Urinary bladder (tissue), 4 donors: ENCODE measurements at places on chromosomes 4 and X. TPM values are rescaled to one million over a fixed set of nuclear protein-coding genes. Genes with fewer than 3 reads are reported as not detected.

Gene SORBS2
- total RNA-seq: 83.4 TPM

Gene CYTL1
- 24.2 TPM for total RNA-seq

Gene GDPD2
- 0.21 TPM for total RNA-seq

Gene ABCG2
- 22.9 TPM for total RNA-seq

Gene USP17L20
- not detected for total RNA-seq

Gene TNMD
- total RNA-seq: 4.3 TPM

Gene SULT1B1
- 1.2 TPM for total RNA-seq

Gene CDX4
- not detected for total RNA-seq

Gene FAM236B
- total RNA-seq: not detected

Gene GABRA4
- total RNA-seq: 0.11 TPM

Gene MAGEB1
- not detected for total RNA-seq

Gene NHSL2
- total RNA-seq: 14.4 TPM

Gene CLGN
- 4.8 TPM for total RNA-seq

Gene UGT2B15
- 0.26 TPM for total RNA-seq

Gene NDST3
- total RNA-seq: 2.2 TPM

Gene BEND2
- total RNA-seq: not detected

Gene KLHL4
- total RNA-seq: 23.8 TPM

Gene DUSP21
- not detected for total RNA-seq

Gene UGT2B10
- total RNA-seq: not detected

Gene ARHGEF38
- 0.69 TPM for total RNA-seq

Gene CT45A6
- not detected for total RNA-seq
